ENCODE measurements at places on chromosomes 5 and 9. TPM values are rescaled to one million over a fixed set of nuclear protein-coding genes. Genes with fewer than 3 reads are reported as not detected.

Gene PCDH1
- 7.4 TPM for total RNA-seq

Gene GLRA1
- total RNA-seq = not detected

Gene ADAMTS2
- total RNA-seq = 29.2 TPM

Gene PCAT7
- total RNA-seq = not detected

Gene GBGT1
- total RNA-seq = 15.4 TPM

Gene TNFSF8
- not detected for total RNA-seq

Gene LSM11
- 2.3 TPM for total RNA-seq

Gene SNCAIP
- total RNA-seq = 2.6 TPM

Gene NUTM2F
- not detected for total RNA-seq

Gene EGFLAM
- 3.4 TPM for total RNA-seq

Gene KIF20A
- total RNA-seq = 44.1 TPM

Gene SMIM33
- not detected for total RNA-seq

Gene ZBTB26
- total RNA-seq = 3.4 TPM

Gene CTSV
- total RNA-seq = 2.1 TPM

Gene IFNA14
- total RNA-seq = not detected

Gene PPP1R26
- 5.8 TPM for total RNA-seq

Gene SLC36A2
- not detected for total RNA-seq

Gene PKD2L2
- not detected for total RNA-seq

Gene GABRG2
- total RNA-seq = not detected

Gene SPAAR
- total RNA-seq = 0.39 TPM

Data from epithelial cell of alveolus of lung (primary cell).